Sciatic nerve (tissue), 2 donors: ENCODE measurements at places on chromosomes 2 and 18. TPM values are rescaled to one million over a fixed set of nuclear protein-coding genes. Genes with fewer than 3 reads are reported as not detected.

- no peak for DNase-seq
Observed at GRCh38 chr2:193153576-193153975, 958.8 kb upstream of the TMEFF2 start.

MEIS1 gene
- total RNA-seq: 18.0 TPM

DNA sequence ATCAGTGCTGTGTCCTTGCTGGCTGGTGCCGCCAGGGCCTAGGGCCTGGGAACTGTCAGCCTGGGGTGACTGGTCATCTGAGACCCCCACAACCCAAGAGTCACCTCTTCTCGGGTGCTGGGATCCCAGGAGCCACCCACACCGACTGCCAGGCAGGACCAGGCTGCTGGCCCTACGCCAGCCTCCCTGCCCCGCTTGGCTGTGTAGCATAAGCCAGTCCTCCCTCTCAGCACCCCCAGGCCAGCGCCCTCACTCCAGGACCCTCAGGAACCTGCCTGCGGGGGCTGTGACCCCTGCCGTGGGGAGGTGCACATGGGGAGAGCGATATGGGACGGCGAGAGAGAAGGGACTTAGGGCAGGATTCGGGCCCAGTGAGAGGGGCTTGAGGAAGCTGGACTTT, 9.5 kb downstream of the ARHGEF4 start:
- no peak for DNase-seq

DNA sequence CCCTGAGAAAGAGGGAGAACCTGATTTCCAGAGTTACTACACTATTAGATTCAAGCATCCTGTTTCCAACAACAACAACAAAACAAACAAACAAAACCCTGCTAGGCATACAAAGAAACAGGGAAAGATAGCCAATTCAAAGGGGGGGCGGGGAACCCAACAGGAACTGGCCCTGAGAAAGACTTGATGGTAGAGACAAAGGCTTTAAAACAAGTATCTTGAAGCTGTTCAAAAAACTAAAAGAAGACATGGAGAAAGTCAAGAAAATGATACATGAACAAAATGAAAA, 147.1 kb downstream of the THADA start:
- no peak for DNase-seq

DNA sequence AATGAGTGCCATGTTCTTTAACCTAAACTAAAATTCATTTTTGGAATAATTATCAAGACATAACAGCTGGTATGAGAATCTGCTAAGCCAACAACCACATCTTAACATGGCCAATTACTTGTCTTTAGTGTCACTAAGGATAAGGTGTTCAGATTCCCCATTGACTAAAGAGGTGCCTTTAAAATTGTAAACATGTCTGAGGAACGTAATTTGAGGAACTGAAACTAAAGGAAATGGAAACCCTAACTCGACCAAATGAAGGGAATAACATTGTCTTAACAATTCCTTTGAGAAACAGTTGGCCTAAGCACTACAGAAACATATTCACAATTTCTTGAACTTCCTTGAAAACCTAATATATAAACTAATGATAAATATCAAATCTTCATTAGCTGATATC, 355.4 kb upstream of the GULP1 start:
- DNase-seq: no peak

DNA sequence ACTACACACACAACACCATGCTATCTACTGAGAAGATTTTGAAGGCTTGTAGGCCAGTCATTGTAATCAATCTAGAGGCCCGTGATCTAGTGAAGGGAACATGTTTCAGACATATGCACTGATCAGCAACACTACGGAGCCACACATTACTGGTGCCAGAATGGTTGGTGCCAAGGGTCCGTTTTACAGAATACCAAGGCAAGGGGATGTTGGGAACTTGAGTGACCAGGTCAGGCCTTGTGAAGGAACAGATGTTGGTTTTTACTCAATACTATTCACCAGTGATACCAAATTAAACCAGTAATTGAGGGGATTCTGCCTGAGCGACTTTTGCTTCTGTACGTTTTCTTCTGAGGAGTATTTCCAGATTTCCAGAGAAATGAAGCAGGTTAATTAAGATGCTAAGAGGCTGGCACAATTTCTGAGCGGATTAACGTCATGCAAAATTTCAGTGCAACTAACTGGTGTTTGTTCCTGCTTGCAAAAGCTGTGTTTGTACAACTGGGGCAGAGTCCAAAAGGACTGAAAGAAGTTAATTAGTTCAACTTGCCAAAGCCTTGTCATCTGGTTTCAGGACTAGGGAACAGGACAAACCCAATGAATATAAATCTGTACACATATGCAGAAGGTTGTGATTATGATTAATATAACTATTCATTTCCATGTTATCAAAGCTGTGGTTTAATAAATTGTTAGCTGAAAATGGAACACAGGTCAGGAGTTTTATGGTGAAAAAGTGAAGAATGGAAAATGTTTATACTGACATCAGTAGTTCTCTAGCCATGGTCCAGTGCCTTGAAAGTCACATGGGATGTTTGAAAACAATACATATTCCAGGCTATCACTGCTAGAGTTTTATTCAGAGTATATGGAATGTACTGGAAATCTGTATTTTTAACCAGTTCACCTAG, 432.1 kb upstream of the DCC start:
- DNase-seq: no peak

DNA sequence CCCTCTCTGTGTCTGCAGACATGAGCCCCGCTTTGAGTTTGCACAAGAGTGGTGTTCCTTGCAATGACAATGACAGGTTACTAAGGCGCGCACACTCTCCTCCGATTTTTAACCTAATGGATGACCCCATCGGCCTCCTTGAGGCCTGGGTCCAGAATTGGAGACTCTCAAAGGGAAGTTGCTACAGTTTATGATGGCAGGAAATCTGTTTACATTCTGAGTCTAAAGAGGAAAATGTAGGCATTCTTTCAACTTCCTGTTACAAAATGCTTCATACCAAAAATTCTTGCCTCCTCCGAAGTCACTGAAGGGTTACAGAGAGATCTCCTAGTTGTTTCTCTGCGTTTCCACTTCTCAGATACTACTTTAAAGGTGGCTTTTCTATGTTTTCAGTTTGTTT, 225.3 kb upstream of the AGAP1 start:
- no peak for DNase-seq

GRCh38 chr2:242011167-242011513, 141.6 kb downstream of the RTP5 start:
- DNase-seq: peak; percentile 31

DNA sequence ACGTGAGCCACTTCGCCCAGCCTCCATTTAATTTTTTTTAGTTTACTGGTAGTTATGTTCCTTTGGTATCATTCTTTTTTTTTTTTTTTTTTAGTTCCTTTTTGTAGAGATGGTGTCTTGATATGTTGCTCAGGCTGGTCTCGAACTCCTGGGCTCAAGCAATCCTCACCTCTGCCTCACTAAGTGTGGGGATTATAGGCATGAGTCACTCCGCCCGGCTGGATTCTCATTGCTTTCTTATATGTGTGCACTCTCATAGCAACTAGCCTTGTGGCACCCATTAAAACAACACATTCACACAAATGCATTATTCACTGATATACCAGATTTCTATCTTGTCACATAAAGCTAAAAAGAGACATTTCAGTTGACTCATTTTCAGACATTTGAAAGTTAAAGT, 4.2 kb downstream of the TTC27 start:
- DNase-seq: no peak

DNA sequence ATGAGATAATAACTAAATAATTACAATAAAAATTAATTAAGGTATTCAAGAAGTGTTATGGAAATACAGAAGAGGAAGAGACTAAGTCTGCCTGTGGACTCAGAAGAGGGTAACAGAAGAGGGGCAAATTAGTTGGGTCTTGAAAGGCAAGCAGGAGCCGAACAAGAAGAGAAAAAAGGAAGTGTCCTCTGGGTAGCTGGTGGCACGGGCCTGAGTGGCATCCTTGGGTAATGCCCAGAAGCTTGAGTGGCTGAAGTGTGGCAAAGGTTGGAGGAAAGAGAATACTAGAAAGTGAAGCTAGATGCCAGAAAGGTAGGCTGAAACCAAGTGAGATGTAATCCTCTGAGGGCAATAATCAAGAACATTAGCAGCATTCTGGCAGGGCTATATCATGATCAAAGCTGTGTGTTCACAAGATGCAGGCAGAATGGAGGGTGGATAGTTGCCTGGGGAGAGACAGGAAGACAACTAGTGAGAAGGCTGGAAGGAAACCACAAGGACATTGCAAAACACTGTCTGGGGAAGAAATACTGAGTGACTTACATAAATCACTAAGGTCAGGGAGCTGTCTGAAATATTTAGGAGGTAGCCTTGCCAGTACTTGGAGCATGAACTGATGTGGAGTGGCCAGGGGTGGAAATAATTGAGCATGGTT, 16.2 kb downstream of the DOCK10 start:
- no peak for DNase-seq

GRCh38 chr2:191690327-191690726, 12.4 kb downstream of the NABP1 start:
- DNase-seq: no peak

- no peak for DNase-seq
Observed at GRCh38 chr2:100404411-100404810, 13.1 kb downstream of the CHST10 start.
